ENCODE measurements at places on chromosomes 12 and 14.
A peak's percentile ranks its signal among the peaks of the same experiment; 100 is the strongest.

- no peak for DNase-seq
These were observed 18.5 kb downstream of the HPD start for GRCh38 chr12:121839993-121840761.

DNA sequence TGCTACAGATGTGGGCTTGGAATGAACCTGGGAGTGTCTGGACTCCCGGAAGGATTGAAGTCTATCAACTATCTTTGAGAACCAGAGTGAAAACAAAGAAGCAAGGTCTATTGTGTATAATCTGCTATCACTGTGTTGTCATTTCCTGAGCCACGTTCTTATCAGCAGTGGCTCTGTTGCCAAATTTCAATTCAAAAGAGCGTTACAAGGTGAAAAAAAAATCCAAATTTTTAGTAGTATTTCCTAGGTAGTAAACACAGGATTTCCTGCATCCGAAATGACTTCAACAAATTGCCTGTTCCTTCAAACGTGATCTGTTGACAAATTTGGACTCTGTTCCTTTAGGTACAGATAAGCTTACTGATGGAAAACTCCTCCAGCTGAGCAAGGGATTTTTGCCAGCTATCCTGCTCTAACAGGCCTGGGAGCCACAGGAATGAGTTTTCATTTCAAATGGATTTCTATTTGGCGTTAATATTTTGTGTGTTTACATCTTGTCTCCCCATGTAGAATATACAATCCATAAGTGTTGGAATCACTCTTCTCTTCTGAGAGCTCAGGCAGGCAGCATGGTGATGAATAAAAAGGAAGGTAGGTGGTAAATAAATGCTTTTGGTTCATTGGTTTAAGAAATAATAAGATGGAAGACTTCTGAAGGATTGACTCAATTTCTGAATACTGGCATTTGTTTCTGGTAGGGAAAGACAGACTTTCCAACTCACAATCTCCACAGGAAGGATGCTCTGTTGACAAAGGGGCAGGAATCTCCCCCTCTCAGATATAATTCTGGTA lies 58.5 kb downstream of the GPR135 start:
- peak; percentile 29 for DNase-seq

DNA sequence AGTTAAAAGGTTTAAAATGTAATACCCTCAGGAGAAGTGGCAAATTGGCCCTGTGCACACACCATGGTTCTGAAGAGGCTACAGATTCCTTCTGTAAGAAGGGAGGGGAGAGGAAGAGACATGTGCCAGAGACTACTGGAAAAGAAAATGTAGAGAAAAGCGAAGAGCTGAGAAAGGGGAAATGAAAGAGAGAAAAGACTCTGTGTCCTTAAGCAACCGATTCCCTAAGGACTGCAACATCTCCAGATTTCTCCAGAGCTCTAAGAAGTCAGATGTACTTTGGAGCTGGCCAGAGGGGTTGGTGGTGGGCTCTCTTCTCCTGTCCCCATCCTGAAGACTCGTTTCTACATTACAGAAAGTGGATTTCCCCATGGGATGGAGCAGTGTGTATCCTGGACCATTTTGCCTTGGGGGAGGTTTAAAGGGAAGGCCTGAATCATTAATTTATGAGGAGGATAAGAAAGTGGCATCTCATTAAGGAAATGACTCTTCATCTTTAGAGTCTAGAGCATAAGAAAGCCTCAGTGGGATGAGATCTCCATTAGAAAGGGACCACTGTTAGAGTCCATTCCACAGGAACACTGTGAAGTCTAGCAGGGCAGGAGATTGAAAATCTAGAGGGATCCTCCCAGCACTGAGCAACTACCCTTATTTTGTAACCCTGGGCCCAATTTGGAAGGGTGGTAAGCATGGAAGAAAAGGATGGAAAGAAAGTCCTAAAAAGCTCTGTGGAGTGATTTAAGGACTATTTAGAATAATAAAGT lies 45.5 kb upstream of the FUT8 start:
- DNase-seq, result no peak

DNA sequence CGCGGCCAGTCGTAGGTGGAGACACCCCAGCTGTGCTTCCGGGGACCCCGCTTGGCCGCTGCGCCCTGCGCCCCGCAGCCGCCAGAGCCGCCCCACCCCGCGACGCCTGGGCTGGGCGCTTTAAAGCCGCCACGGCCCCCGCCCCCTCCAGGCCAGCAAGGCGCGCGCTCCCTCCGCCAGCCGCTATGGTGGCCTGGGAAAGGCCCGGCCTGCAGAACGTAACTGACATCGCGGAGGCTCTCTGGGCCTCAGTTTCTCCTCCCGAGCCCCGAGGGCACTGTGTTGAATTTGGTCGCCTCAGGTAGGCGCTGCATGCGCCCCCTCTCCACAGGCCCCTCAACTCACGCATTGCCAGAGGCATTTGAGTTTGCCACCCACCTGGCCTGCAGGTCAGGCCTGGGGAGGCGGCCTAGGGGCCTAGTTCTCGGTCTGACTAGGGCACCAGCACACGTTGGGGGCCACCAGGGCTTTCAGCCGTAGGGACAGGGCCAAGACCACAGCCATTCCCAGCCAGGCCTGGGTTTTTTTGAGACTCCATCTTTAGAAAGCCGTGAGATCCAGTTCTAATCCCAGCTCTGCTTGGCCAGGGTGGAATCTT lies at the start of gene NGB:
NGB (minus strand) TSS at position 94 of the 598 bp plus-strand sequence. CDS start 269 bp downstream, outside the sequence.
- no peak for DNase-seq

All from cerebellar cortex (tissue), 1 donor.